ENCODE measurements at places on chromosomes 3 and 15.
A peak's percentile ranks its signal among the peaks of the same experiment; 100 is the strongest.

GRCh38 chr3:140821493-140821892 lies 120.1 kb upstream of the SLC25A36 start:
- no peak for DNase-seq

DNA sequence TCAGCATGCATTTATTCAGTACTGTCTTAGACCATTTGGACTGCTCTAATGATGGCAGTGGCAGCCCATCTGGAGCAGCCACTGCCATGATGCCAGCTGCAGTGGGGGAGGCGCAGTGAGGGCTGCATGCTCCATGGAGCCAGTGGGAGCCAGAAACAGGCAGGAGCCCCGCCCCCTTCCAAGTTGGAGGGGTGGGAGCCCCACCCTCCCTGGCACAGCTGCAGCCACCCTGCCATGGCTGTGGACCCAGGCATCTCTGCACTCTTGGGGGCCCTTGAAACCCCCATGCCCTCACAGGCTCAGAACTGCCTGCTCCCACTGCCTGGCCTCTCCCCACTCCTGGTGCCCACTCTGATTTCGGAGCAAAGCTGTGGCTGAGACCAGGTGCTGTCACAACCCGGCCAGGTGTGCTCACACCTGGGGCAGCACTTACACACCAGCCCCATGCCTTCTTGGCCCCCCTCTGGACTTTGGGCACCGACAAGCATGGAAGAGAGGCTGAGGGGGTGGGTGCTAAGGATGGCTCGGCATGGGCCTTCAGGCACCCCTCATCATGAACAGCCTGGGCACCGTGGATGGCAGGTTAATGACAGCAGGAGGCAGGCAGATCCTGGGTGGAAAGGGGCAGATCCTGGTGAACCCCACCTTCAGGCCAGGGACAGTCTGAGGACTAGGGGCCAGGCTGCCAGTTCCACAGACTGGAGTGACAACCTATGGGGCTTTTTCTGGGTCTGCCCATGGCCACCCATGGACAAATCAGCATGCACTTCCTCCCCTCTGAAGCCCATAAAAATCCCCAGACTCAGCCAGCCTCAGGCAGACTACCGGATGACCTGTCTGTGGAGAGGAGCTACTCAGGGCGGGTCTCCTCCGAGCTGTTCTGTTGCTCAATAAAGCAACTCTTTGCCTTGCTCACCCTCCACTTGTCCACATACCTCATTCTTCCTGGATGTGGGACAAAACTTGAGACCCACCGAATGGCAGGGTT lies 18.3 kb downstream of the TBC1D21 start:
- no peak for DNase-seq

GRCh38 chr3:155418407-155418806 lies 124.9 kb upstream of the STRIT1 start:
- DNase-seq = no peak

- DNase-seq = peak; percentile 63
These were observed 1.5 kb upstream of the LIMD1 start for GRCh38 chr3:45592830-45593707.

GRCh38 chr3:11568503-11569155 lies 75.1 kb downstream of the VGLL4 start:
- DNase-seq = peak; percentile 75

All from AG04450 (cell line).